ENCODE measurements at places on chromosomes 3 and 15. TPM values are rescaled to one million over a fixed set of nuclear protein-coding genes. Genes with fewer than 3 reads are reported as not detected.

The SYNPR gene
- total RNA-seq: not detected

DNA sequence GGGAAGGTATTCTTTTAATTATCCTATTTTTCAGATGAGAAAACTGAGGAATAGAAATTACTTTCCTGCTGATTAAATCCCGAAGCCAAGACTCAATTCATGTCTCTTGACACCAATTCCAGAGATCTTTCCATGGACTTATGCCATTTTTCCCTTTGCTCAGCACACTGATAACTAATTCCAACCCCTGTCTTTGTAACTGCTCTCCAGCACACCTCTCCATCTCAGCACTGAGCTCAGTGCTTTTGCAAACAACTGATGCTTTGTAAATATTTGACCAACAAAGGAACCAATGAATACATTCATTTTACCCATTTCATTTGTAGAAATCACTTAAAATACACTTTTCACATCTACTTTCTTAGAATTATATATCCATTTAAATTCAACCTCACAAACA lies 249.1 kb downstream of the IL5RA start:
- H3K27me3 ChIP-seq: no peaks in the 10 kb centered on the region
- H3K36me3 ChIP-seq: no peaks in the 10 kb centered on the region
- H3K4me1 ChIP-seq: no peaks in the 10 kb centered on the region
- no peak overlapping the region for H3K4me3 ChIP-seq
- H3K27ac ChIP-seq: no peak overlapping the region

DNA sequence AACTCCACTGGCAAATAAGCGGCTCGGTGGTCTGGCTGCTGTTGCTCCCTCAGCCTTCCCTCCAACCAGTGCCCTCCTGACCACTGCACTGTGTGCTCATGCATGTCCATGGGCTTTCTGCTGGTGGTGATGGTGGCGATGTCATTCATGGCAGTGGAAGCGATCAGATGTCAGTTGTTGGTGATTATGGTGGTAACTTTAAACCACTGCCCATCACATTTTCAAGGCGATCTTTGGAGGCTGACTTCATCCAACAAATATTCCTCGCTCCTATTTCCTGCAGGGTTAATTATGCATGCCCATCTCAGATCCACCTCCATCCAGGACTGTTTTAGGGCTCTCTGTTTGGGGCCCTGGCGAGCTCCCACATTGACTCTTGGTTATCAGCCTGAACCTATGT lies 13.4 kb upstream of the HCN4 start:
- H3K4me1 ChIP-seq: no peaks in the 10 kb centered on the region
- H3K4me3 ChIP-seq: no peak overlapping the region
- peaks cover 57% of the 10 kb centered on the region for H3K27me3 ChIP-seq
- no peaks in the 10 kb centered on the region for H3K36me3 ChIP-seq

- H3K27me3 ChIP-seq: no peaks in the 10 kb centered on the region
- no peak for DNase-seq
- no peak overlapping the region for H3K27ac ChIP-seq
- no peaks in the 10 kb centered on the region for H3K4me1 ChIP-seq
- no peaks in the 10 kb centered on the region for H3K36me3 ChIP-seq
- no peak overlapping the region for H3K4me3 ChIP-seq
These were observed 60.1 kb upstream of the DAZL start for GRCh38 chr3:16665282-16665741.

DNA sequence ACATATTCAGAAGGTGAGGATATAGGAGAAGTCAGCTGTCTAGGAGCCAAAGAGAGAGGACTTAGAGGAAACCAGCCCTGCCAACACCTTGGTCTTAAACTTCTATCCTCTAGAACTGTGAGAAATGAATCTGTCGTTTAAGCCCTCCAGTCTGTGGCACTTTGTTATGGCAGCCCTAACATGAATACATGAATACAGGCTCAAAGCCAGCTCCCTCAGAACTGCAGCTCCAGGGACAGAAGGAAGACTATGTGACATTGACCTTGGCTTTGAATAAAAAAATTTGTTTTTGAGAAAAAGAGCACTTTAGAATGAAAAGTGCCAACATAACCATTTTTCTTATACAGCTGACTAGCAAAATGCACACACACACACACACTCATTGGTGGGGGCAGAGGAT lies 110.9 kb upstream of the ATP2B2 start:
- H3K27ac ChIP-seq: no peak overlapping the region
- no peaks in the 10 kb centered on the region for H3K4me1 ChIP-seq
- H3K36me3 ChIP-seq: no peaks in the 10 kb centered on the region

The CERS3 gene
- 151 TPM for total RNA-seq

DNA sequence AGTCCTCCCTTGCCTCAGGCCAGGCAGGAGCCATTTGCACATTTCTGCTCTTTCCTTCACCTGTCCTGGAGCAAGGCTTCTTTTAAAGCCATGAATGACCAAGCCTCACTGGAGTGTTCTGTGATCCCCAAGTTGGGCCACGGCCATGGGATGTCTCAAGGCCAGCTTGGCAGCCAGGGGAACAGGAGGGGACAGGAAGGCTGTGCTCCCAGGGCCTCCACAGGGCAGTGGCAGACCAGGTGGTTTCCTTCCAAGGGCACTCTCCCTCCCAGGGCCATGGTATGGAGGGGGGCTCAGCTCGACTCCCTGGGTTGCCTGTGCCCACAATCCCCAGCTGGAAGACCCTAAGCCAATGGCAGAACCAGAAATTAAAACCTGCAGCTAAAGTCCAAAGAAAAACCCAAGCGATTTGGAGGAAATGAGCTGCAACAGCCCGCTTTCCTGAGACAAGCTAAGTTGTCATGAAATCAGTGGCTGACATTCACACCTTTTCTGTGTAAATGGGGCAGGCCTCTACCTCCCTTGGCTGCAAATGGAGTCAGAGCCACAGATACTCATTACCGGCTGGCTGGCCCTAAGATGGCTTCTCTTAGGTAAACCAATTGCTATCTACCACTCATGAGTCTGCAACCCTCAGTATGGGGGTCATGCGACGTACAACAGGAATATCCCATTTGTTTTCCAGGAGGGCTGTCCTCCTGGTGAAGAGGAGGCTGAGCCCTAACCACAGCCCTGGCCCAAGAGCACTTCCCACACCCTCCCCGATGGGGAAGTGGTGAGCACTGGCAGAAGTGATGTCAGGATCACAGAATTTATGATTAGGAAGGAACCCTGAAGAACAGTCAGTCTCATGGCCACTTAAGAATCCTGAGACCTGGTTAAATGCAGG lies 83.3 kb downstream of the SNRK start:
- no peak for DNase-seq
- no peak overlapping the region for H3K4me3 ChIP-seq
- peaks cover 4% of the 10 kb centered on the region for H3K36me3 ChIP-seq
- no peak overlapping the region for H3K27ac ChIP-seq

- no peak for DNase-seq
- no peak overlapping the region for H3K4me3 ChIP-seq
- peaks cover 29% of the 10 kb centered on the region for H3K36me3 ChIP-seq
These were observed 17.1 kb downstream of the BLOC1S6 start for GRCh38 chr15:45604326-45604725.

The GNAT1 gene
- not detected for total RNA-seq

The FHIT gene
- 8.8 TPM for total RNA-seq

DNA sequence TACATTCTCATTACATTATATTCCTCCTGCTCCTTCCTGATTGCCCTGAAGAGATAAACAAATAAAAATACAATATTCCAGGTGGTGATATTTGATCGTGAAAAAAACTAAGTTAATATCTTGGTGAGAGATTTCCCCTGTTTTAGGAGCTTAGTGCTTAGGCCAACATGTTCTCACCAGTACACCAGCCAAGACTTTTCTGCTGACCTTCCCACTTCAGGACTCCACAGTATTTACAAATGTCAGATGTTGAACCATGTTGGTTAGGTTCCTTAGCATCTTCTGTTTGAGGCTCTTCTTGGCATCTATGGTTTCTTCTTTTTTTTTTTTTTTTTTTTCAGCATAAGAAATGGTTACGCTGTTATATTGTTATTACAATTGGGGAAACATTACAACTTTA lies 247.0 kb downstream of the IL5RA start:
- no peak overlapping the region for H3K4me3 ChIP-seq
- no peaks in the 10 kb centered on the region for H3K4me1 ChIP-seq
- no peaks in the 10 kb centered on the region for H3K36me3 ChIP-seq
- no peaks in the 10 kb centered on the region for H3K27me3 ChIP-seq
- DNase-seq: no peak

- no peaks in the 10 kb centered on the region for H3K36me3 ChIP-seq
- H3K4me1 ChIP-seq: no peaks in the 10 kb centered on the region
- DNase-seq: no peak
- no peaks in the 10 kb centered on the region for H3K27me3 ChIP-seq
These were observed 12.0 kb downstream of the TRAT1 start for GRCh38 chr3:108834551-108834950.

DNA sequence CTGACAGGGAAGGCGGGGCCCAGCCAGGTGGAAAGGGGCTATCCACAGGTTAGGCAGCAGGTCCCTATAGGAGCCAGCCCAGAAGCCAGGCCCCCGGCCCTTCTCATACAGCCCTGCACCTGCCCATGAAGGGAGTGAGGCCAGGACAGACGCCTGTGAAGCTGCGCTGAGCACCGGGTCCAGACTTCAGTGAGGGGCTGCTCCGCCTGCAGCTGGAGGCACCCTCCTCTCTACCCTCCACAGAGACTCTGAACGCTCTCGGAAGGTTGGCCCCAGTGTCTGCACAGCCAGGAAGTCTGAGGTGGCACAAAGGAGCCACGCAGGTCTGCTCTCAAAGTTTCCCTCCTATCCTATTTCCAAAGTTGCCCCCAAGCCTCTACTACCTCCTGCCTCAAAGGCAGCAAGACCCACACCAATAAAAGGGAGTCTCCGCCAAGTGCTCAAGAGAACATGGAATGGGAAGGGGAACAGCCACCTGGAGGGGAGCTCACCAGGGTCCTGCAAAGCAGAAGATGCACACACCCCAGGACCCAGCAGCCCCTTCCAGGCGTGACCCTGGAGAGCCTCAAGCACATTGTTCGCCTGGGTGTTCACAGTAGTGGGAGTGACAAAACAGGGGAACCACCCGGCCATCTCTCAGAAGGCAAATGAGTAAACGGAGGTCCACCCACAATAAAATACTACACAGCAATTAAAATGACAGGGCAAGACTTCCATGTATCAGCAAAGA lies 19.5 kb downstream of the XXYLT1 start:
- H3K27ac ChIP-seq: no peak overlapping the region
- H3K36me3 ChIP-seq: peaks cover 3% of the 10 kb centered on the region
- H3K4me1 ChIP-seq: peaks cover 14% of the 10 kb centered on the region
- H3K27me3 ChIP-seq: no peaks in the 10 kb centered on the region
- no peak overlapping the region for H3K4me3 ChIP-seq

- H3K36me3 ChIP-seq: peaks cover 31% of the 10 kb centered on the region
- no peaks in the 10 kb centered on the region for H3K27me3 ChIP-seq
- no peak for DNase-seq
- H3K4me1 ChIP-seq: peaks cover 22% of the 10 kb centered on the region
- H3K4me3 ChIP-seq: no peak overlapping the region
These were observed 160.0 kb downstream of the TBL1XR1 start for GRCh38 chr3:177037241-177037640.

DNA sequence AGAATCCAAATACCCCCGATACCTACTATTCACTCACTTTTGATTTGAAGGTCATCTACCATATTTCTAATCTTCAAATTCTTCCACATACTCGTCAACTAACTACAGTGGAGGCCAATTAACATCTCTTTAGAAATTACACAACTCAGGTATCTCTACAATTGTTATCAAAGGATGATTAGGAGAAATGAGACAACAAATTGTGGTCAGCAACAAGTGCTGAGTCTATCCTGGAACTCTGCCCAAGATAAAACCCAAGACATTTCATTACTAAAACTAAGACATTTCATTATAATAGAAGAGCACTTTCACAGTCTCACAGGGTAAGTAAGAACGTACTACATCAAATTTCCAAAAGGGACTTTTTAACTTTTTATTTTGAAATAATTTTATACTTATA lies 100.0 kb downstream of the TBC1D5 start:
- H3K36me3 ChIP-seq: no peaks in the 10 kb centered on the region
- no peak overlapping the region for H3K27ac ChIP-seq
- H3K4me3 ChIP-seq: no peak overlapping the region
- no peaks in the 10 kb centered on the region for H3K27me3 ChIP-seq
- no peak for DNase-seq

All from suprapubic skin (tissue), 4 donors.